ENCODE measurements at places on chromosomes 7 and 10.

GRCh38 chr7:71996141-71996540 is 416.0 kb downstream of the CALN1 start:
- no peak for DNase-seq

- DNase-seq = no peak
These were observed 249.2 kb downstream of the DYNC1I1 start for GRCh38 chr7:96021568-96021967.

DNA sequence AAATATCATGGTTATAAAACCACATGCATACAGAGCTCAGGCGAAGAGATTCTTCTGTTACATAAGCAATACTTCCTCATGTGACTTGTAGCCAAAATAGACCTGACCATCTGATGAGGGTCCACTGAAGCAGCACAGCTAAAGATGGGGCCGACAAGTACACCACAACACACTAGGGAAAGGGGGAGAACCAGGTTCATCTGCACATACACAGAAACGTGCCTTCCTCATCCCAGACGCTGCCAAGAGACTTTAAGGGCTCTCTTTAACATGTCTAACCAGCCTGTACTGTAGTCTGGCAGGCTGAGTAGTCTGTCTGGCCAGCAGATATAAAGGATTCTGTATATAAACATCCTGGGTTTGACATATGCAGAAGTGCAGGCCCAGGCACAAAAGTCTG is 30.3 kb downstream of the ERCC6 start:
- no peak for DNase-seq

DNA sequence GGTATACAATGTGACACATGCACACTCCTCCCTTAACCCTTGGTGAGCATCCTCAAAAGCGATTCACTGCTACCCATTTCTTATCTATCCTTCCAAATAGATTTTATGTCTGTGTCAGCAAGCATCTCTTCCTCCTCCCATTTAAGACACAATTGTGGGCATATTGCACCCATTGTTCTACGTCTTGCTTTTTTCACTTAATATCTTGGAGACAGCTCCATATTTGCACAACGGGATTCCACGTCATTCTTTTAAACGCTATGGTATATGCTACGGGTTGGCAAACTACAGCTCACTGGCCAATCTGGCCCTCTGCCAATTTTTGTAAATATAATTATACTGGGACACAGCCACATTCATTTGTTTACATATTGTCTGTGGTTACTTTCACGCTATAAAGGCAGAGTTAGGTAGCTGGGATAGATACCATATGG is 88.6 kb downstream of the RNF216 start:
- peak; percentile 29 for DNase-seq

DNA sequence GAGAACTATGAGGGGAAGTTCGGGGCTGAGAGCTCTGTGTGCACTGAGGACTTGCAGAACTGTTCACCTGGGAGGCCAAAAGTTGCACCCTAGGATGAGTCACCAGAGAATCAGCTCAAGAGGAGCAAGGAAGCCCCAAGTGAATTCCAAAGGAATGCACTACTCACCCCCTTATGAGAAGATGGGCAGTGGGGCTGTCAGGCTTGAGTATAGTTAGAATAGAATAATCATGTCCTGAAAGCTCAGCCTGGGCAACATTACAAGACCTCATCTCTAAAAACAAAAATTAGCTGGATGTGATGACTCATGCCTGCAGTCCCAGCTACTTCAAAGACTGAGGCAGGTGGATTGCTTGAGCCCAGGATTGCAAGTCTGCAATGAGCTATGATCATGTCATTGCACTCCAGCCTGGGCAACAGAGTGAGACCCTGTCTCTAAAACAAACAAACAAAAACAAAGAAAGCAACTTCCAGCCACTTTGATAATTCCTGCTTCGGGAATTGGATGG is 30.0 kb downstream of the MAP3K8 start:
- peak; percentile 31 for DNase-seq

DNA sequence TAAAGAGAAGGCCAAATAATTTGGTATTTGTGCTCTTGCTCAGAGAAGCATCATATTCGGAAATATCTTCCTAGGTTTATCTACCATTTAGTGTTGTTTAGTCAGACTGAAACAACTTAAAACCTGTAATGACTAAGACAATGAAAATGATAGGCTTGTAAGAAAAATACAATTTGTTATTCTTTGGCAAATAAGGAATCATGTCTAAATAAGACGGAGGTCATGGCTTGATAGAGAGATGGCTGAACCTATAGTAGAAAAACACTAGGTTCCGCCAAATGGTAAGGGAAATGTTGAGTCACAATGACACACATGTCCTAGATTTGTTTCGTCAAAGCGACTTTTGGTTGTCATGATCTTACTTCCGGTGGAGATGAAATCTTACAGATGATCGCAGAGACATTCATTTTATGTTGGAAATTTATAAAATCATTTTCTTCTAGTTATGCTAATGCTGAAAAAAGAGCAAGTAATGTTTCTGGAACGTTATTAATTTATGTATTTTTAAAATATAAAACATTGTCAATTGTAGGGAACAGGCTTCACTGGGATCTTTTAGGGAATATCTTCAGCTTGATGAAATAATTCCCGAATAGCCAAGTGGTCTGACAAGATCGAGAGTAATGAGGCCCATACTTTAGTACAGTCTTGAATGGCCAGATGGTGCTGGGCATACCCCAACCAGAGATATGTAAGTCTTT is 1.0 kb downstream of the SRGN start:
- DNase-seq = no peak

DNA sequence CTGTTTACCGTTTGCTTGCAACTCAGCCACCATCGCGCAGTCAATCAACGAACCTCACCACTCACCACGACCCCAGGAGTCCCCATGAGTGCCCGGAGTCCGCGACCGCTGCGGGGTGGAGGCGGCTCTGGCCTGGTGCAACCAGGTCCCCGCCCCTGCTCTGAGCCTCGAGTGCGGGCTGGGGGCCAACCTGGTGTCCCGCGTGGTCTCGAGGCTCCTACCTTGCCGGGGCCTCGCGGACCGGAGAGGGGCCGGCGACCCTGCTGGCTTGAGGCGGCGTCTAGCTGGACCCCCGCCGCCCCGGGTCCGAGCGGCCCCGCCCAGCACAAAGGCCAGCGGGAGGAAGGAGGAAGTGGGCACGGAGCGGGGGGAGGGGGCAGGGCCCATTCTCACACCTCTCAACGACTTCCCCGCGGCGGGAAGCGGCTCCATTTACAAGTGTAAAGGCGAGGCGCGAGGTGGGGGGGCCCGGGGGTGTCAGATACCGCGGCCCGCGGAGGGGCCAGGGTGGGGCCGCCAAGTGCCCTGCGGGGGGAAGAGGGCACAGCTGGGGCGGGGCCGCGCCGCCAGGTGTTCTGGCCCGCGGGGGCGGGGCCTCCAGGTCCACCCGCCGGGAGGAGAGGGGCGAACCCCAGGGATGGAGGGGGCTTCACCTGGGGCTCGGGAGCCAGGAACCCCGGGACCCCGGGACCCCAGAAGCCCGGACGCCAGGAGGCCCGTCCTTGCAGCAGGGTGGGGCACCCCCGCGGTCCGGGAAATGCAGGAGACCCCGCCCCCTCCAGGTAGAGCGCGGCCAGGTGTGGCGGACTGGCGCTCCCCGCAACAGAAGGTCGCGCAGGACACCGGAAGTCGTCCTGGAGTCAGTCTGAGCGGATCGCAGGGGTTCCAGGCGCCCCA is 8.6 kb downstream of the CTBP2 start:
- no peak for DNase-seq

GRCh38 chr7:103924184-103924583 is 65.3 kb downstream of the RELN start:
- DNase-seq = no peak

DNA sequence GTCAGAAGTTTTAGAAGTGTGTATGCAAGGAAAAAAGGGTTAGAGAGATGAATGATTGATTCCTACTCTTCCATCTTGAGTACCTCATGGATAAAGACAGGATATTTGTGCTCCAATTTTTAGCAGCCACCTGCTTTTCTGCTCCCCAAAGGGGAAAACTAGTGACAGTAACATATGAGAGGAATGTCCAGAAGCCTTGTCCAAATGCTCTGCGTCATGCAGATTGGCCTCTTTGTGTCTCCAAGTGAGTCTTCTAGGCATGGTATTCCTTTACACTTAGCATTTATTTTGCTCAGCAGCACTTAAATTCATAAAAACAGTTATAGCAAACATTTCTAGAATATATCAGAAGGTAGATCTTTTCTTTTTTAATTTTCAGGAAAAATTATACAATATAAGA is 306.8 kb downstream of the CNTNAP2 start:
- DNase-seq = no peak

DNA sequence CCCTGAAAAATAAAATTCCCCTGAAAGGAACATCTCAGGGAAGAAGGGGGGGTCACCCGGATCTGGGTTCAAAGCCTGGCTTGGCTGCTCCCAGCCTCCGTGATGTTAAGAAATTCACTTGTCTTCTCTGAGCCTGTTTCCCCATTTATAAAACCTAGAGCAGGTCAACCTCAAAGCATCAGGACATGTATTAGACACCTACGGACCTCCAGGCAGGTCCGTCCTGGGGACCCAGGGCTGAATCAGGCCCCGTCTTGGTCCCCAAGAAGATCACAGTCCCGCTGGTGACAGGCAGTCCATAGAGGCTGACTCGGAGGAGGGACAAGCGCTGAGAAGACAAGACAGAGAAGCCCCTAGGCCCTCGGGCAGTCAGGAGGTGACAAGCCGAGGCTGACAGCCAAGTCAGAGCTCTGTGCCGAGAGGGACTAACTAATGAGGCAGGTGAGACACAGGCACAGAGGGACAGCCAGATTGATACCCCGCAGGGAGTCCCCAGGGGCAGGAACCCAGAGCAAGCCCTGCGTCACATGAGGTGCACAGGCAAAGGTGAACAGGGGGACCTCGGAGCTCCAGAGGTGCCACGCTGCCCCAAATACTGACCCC is 2.9 kb downstream of the MYL10 start:
- no peak for DNase-seq

DNA sequence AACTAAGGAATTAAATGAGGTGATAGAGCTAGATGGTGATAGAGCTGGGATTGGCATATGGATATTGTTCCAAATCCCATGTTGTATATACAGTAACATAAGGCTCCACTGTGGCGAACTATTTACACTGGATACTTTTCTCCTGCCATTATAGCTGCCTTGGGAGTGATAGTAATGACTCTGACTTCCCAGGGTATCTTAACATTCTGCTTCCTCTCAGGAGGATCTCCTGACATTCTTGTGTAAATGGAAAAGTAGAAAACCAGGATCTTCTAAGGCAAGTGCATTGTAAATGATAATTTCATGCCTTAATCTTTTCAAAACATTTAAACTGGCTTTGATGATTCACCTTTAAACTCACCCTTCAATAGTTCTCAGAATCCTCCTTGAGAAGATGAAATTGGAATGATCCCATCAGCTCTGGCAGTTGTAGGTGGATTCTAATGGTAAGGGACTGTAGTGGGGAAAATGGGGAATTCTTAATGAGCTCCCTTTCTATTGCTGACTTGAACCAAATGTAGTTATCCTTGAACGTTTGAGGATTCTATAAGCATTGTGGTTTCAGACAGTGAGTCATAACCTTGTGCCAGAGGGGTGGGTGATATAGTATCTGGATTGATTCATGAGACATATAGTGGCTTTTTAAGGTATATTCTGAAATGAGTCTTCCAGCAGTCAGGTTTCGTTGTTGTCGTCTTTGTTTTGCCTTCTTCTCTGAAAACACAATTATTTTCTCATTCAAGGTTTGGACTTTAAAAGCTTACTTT is 450.0 kb downstream of the SUGCT start:
- DNase-seq = no peak

DNA sequence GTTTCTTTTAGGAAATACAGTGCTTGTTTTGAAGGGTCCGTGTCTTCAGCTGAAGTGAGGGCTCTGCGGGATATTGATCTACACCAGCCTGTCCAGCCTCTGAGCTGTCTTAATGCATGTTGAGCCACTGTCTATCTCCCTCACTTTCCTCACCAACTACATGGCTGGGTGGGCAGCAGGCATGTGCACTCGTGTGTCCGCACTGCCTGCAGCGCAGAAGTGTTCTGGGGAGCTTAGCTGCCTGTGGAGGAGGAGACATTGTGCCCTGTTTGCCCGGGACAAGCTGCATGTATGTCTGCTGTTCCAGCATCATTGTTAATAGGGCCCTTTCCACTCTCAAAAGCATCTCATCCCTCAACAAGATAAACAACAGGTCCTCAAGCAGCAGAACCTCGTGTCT is 133.1 kb upstream of the EEPD1 start:
- no peak for DNase-seq

- peak; percentile 48 for DNase-seq
These were observed 124.5 kb downstream of the AHR start for GRCh38 chr7:17422966-17423365.

- DNase-seq = no peak
These were observed 54.7 kb upstream of the LSM8 start for GRCh38 chr7:118129041-118129795.

DNA sequence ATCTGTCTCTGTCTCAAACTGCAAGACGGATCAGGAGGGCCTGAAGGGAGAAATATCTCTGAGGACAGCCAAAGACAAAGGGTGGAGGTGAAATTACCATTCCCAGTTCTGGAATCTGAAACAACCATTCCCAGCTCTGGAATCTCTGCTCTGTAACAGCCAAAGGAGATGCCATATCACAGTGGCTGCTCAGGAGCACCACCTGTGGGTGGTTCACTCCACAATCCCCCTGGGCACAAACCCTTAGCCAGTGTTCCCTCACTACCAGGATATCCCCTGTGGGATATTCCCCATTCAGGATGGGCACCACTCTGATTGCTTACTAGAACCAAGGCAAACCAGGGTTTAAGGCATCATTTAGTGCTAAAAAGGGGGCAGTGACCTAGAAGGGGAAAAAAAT is 199.0 kb downstream of the HTR7 start:
- no peak for DNase-seq

DNA sequence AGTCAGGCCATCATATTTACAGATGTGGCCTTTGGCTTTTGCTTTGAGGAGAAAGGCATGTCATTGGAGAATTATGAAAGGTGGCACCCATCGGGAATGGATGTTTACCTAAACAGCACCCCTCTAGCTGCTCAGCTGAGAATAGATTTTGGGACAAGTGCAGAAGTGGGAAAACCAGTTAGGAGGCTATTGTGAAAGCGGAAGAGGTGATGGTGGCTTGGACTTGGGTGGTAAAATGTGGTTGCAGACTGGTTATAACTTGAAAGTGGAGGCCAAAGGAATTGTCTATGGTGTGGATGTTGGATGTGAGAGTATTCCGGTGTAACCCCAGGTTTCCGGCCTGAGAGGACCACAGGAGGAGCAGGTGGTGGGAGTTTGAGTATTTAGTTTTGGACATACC is 5.2 kb upstream of the SLC12A9 start:
- no peak for DNase-seq

DNA sequence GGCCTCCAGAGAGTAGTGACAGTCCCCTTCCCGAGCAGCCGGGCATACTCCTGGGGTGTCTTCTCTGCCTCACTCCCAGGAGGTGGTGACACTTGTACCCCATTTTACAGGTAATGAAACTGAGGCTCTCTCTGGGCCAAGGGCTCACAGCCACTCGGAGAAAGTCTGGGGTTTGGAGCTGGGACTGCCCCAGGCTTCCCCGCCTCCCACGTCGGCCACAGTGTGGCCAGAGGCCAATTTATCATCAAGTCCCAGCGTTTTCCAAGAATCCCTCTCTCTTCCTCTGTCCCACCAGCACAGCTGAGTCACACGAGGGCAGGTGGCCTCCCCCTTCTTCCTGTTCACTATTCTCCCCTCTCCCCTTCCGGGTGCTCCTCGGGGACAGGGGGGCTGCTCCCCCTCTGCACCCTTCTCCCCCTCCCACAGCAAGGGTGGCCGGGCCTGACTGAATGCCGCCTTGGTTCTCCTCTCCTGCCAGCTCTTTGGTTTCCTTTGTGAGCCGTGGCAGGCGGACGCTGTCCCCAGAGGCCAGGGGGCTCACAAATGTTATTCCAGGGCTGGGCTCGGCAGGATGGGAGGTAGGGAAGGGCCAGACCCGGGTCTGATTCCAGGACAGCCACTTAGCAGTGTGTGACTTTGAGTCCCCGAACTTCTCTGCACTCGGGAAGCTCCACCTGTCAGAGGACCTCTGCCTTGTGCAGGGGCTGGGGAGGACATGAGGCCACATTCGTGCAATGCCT is 17.7 kb downstream of the CLIP2 start:
- peak; percentile 85 for DNase-seq

Measured in GM03348 (cell line).